T-helper 2 cell treated with Interferon-gamma antibody and Interleukin-4, amounts not matched to agents 5 μg/mL and 100 μg/mL, for 36 hours (primary cell): ENCODE measurements at places on chromosomes 12 and 14.

DNA sequence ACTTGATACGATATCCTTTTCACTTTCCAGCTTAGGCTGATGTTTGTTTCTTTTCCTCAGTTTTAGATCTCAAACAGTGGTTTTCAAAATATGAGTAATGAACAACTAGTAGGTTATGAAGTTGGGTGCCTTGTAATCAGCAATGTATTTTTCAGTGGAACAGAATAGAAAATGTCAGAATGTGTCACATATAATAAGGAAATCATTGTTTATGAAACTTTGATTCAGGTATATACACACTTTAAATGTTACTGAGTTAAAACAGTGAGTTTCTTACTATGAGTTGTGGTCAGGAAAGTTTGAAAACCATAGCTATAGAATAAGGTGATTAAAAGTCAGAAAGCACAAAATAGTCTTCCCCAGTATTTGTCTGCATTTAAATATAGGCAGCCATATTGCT lies 39.8 kb downstream of the TBK1 start:
- no peak for DNase-seq
- H3K4me1 ChIP-seq = peaks cover 25% of the 10 kb centered on the region
- peak overlapping the region; percentile 22 for H3K27ac ChIP-seq
- no peaks in the 10 kb centered on the region for H3K27me3 ChIP-seq
- H3K36me3 ChIP-seq = peaks cover 40% of the 10 kb centered on the region

- H3K4me3 ChIP-seq = no peak overlapping the region
- no peaks in the 10 kb centered on the region for H3K36me3 ChIP-seq
- H3K27ac ChIP-seq = no peak overlapping the region
Observed at GRCh38 chr14:36940476-36940875, 231.9 kb downstream of the SLC25A21 start.

- H3K4me3 ChIP-seq = no peak overlapping the region
- peaks cover 4% of the 10 kb centered on the region for H3K27me3 ChIP-seq
Observed at GRCh38 chr12:25295361-25295760, 44.6 kb upstream of the KRAS start.

DNA sequence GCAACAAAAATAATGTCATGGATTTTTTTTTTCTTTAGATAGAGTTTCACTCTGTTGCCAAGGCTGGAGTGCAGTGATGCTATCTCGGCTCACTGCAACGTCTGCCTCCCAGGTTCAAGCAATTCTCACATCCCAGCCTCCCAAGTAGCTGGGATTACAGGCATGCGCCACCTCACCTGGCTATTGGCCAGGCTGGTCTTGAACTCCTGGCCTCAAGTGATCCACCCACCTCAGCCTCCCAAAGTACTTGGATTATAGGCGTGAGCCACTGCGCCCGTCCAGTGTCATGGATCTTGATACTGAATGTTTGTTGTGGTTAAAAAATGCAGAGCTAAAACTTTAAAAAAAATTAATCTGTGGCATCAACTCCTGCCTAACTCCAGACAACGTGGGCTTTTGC lies 107.8 kb upstream of the PTPRB start:
- no peaks in the 10 kb centered on the region for H3K4me1 ChIP-seq
- H3K36me3 ChIP-seq = no peaks in the 10 kb centered on the region
- no peak overlapping the region for H3K4me3 ChIP-seq
- no peak overlapping the region for H3K27ac ChIP-seq

- no peak overlapping the region for H3K4me3 ChIP-seq
- H3K27me3 ChIP-seq = no peaks in the 10 kb centered on the region
- no peaks in the 10 kb centered on the region for H3K36me3 ChIP-seq
- DNase-seq = no peak
Observed at GRCh38 chr14:43184540-43184939, 1322.5 kb downstream of the FSCB start.

DNA sequence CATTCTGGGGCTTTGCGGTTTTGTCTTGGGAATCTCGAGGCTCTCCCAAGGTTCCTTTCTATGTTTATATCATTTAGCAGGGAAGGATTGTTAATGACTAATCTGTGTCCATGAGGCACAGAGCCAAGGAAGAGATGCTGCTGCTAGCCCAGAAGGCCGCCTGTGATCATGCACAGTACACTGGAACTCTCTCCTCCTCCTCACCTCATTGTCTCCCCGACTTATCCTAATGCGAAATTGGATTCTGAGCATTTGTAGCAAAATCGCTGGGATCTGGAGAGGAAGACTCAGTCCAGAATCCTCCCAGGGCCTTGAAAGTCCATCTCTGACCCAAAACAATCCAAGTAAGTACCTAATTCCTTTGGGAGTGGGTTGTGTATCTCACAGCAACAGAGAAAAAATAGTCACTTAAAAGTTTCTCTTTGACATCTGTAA lies at the start of gene NR1H4:
NR1H4 (plus strand) TSS at position 151 of the 435 bp plus-strand sequence. CDS start 19,458 bp downstream, outside the sequence.
- H3K27ac ChIP-seq = no peak within 1 kb of the TSS
- no peaks in the 10 kb centered on the region for H3K36me3 ChIP-seq
- H3K4me3 ChIP-seq = no peak within 1 kb of the TSS
- DNase-seq = no peak

GRCh38 chr12:5716201-5716600 lies 228.9 kb downstream of the ANO2 start:
- H3K36me3 ChIP-seq = no peaks in the 10 kb centered on the region
- no peak overlapping the region for H3K27ac ChIP-seq
- no peak for DNase-seq
- peaks cover 5% of the 10 kb centered on the region for H3K27me3 ChIP-seq
- no peak overlapping the region for H3K4me3 ChIP-seq

DNA sequence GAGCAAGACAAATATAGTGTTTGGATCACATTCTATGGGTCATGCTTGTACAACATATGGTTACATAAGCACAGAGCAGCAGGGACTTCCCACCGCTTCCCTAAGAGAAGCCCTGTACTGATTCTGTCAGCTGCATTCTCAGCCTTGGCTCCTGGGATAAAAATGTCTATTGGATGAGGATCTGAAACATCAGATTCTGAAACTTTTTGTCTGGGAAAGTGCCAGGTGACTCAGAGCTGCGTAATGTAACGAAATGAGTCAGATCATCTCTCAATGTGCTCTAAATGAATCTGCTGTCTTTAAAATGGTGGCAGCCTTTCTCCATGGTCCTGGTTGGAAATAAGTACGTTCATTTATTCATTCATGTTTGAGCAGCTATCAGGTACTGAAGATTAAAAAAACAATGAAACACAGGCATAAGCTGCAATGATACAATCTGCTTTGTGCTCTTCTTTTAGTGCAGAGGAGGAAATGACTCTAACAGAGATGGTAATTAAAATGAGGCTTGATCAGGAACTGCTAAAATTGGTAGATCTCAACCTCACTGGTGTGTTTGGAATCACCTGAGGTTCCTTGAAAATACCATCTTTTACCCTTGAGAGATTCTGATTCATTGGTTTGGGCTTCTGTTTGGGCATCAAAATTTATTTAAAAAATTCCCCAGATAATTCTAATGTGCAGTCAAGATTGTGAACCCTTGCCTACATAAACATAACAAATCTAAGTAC lies 99.1 kb upstream of the NAP1L1 start:
- peaks cover 20% of the 10 kb centered on the region for H3K4me1 ChIP-seq
- H3K36me3 ChIP-seq = no peaks in the 10 kb centered on the region
- H3K27ac ChIP-seq = no peak overlapping the region
- peak overlapping the region; percentile 28 for H3K4me3 ChIP-seq

DNA sequence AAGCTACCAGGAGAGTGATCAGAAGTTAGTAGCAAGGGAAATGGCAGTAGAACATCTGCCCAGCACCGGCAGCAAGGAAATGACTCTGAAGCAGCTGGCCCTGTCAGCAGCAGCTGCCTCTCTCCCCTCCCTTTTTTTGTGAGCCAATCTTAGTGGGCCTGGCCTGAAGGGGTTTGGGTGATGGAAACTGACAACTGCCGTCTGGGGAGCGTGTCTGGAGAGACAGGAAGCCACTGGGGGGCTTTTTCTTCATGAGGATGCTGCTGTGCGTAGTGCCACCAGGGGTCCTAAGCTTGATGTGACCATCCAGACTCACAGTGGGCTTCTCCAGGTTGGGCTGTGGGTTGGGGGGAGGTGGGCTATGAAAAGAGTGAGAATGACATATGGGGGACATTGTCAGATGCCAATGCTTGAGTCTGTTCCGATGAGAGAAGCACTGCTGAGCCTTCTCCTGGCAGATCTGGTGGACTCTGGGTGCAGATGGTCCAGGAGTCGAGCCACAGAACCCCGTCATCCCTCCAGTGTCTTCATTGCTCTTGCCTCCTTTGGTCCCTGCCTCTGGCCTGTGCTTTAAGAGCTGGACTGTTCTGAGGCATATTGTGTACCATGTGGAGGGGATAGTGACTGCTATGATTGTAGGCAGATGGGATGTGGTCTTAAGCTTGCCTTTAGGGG lies 87.6 kb upstream of the HIF1A start:
- peaks cover under 1% of the 10 kb centered on the region for H3K4me1 ChIP-seq
- H3K27ac ChIP-seq = no peak overlapping the region
- peaks cover 2% of the 10 kb centered on the region for H3K36me3 ChIP-seq
- H3K27me3 ChIP-seq = peaks cover 2% of the 10 kb centered on the region

GRCh38 chr14:89357655-89358297 lies 59.3 kb downstream of the FOXN3 start:
- H3K27ac ChIP-seq = no peak overlapping the region
- no peak overlapping the region for H3K4me3 ChIP-seq
- H3K36me3 ChIP-seq = peaks cover 10% of the 10 kb centered on the region
- DNase-seq = no peak
- peaks cover 21% of the 10 kb centered on the region for H3K4me1 ChIP-seq
- H3K27me3 ChIP-seq = no peaks in the 10 kb centered on the region

DNA sequence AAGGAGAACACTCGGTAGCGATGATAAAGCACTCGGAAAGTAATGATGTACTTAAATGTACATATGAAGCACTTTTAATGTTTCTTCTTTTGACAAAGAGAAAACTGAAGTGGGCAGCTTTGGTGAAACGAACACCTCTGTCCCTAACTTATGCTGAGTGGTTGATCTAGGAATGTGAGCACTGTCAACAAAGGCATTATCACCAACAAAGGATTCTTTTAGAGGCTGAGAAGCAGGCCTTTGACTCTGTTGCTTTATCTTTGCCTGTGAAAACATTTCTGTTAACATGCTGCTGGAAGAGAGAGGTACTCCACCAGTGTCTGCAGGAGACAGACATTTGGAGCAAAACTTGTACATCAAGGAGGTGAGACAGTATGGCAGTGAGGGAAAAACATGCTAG lies 103.2 kb upstream of the VRK1 start:
- H3K4me3 ChIP-seq = no peak overlapping the region
- no peaks in the 10 kb centered on the region for H3K27me3 ChIP-seq
- DNase-seq = no peak
- H3K4me1 ChIP-seq = no peaks in the 10 kb centered on the region
- H3K36me3 ChIP-seq = no peaks in the 10 kb centered on the region

GRCh38 chr12:32482226-32482625 lies 82.9 kb downstream of the FGD4 start:
- no peaks in the 10 kb centered on the region for H3K36me3 ChIP-seq
- DNase-seq = no peak
- peaks cover 4% of the 10 kb centered on the region for H3K27me3 ChIP-seq
- H3K4me3 ChIP-seq = no peak overlapping the region
- peaks cover 6% of the 10 kb centered on the region for H3K4me1 ChIP-seq

GRCh38 chr12:70290116-70290515 lies 46.9 kb downstream of the CNOT2 start:
- DNase-seq = no peak
- H3K27me3 ChIP-seq = no peaks in the 10 kb centered on the region

DNA sequence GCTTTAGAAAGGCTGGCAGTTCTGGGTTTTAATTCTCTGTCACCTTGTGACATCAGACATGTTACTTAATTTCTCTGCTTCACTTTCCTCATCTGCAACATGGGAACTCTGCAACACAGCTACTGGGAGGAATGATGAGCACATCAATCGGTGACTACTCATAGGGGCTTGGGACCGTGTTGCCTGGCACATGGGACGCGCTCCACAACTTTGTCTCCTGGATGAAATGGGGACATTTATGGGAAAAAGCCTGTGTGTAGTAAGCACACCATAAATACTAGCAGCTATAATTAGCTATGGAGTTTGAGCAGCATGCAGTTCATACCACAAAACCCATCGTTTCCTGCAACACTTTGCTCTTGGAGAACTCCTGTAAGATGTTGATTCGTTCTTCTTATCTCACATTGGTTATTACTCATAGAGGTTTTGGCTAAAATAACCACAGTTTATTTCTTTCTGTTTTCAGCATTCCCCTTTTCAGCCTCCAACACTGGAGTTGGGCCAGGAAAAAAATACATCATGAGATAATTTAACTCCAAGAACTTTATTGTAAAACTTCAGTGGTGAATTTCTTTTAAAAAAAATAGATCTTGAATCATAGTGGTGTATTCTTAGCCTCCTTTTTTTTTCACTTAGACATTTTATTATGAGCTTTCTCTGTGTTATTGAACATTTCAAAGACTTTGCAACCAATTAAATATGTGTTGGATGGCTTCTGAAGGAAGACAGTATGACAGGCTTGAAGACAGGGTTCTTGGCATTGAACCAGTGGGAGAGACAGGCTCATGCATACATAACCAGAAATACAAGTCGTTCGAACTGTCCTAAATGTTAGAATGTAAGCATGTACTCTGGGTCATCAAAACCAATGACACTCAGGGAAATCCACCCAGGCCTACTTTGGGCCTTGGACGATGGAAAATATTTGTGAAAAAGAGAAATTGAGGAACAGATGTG lies 72.7 kb downstream of the RIN3 start:
- H3K27me3 ChIP-seq = peaks cover 52% of the 10 kb centered on the region
- H3K27ac ChIP-seq = peak overlapping the region; percentile 86
- H3K4me3 ChIP-seq = peak overlapping the region; percentile 78
- peaks cover 21% of the 10 kb centered on the region for H3K36me3 ChIP-seq

GRCh38 chr12:45216983-45217485 lies 1.1 kb downstream of the ANO6 start:
- peaks cover 2% of the 10 kb centered on the region for H3K36me3 ChIP-seq
- peak overlapping the region; percentile 46 for H3K27ac ChIP-seq
- peak overlapping the region; percentile 93 for H3K4me3 ChIP-seq
- H3K4me1 ChIP-seq = peaks cover 33% of the 10 kb centered on the region
- DNase-seq = no peak

GRCh38 chr12:30845676-30846075 lies 80.9 kb upstream of the TSPAN11 start:
- no peaks in the 10 kb centered on the region for H3K36me3 ChIP-seq
- H3K27me3 ChIP-seq = no peaks in the 10 kb centered on the region

GRCh38 chr12:45667761-45668160 lies 61.7 kb upstream of the ARID2 start:
- peaks cover 47% of the 10 kb centered on the region for H3K4me1 ChIP-seq
- H3K4me3 ChIP-seq = no peak overlapping the region
- DNase-seq = no peak
- H3K27ac ChIP-seq = peak overlapping the region; percentile 42

GRCh38 chr14:37251775-37252174 lies 54.0 kb downstream of the MIPOL1 start:
- no peak overlapping the region for H3K4me3 ChIP-seq
- H3K27ac ChIP-seq = no peak overlapping the region
- H3K4me1 ChIP-seq = no peaks in the 10 kb centered on the region
- no peaks in the 10 kb centered on the region for H3K36me3 ChIP-seq
- DNase-seq = no peak

DNA sequence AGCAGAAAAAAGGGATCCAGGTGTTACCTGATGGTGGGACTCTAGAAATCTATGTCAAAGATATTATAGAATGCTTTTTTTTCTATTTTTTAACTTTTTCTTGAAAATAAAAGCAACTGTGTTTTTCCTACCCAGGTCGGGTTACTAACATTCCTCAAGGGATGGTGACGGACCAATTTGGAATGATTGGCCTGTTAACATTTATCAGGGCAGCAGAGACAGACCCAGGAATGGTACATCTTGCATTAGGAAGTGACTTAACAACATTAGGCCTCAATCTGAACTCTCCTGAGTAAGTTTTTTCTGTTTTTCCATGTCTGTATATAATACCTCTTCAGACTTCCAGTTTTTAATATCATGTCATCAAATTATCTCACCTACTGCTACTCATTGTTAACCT lies 27.6 kb upstream of the KCNMB4 start:
- H3K27ac ChIP-seq = peak overlapping the region; percentile 16
- no peak overlapping the region for H3K4me3 ChIP-seq
- no peak for DNase-seq
- H3K27me3 ChIP-seq = no peaks in the 10 kb centered on the region
- H3K4me1 ChIP-seq = peaks cover 3% of the 10 kb centered on the region
